ENCODE measurements at places on chromosomes 1 and 21.

DNA sequence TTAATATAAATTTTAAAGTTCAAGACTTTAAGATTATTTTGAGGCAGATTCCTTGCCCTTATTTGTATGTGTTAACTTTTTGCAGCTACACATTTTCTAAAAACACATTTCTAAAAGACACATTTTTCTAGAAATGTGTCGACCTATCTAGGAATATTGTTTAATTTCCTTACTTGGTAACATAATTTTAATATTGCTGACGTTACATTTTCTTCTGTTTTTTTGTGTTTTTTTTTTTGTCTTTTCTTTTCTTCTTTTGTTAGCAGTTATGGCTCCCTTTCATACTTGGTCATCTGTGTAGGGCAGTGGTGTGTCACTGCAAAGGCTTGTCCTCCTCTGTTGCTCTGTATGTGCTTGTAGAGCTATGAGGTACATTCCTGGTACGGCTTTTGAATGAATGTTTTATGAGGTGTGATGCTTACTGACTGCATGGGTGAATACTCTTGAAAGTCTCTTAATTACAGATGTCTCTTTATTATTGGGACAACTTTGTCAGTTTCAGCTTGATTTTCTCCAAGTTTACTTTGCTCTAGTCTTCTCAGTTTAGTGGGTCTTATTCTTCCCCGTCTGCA, 30.1 kb downstream of the LRRC8D start:
- DNase-seq, result no peak

DNA sequence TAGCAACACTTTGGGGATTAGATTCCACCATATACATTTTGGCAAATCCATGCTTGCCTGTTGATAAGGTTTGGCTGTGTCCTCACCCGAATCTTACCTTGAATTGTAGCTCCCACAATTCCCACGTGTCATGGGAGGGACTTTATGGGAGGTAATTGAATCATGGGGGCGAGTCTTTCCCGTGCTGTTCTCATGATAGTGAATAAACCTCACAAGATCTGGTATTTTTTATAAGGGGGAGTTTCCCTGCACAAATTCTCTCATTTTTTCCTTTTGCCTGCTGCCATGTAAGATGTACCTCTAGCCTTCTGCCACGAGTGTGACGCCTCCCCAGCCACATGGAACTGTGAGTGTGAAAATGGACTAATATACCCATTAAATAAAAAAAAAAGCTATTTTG, 265.3 kb downstream of the MRPL39 start:
- no peak for DNase-seq

- DNase-seq, result no peak
These were observed 182.0 kb downstream of the PLA2G4A start for GRCh38 chr1:187010571-187011309.

GRCh38 chr1:23188434-23188884, 19.8 kb upstream of the LUZP1 start:
- no peak for DNase-seq

DNA sequence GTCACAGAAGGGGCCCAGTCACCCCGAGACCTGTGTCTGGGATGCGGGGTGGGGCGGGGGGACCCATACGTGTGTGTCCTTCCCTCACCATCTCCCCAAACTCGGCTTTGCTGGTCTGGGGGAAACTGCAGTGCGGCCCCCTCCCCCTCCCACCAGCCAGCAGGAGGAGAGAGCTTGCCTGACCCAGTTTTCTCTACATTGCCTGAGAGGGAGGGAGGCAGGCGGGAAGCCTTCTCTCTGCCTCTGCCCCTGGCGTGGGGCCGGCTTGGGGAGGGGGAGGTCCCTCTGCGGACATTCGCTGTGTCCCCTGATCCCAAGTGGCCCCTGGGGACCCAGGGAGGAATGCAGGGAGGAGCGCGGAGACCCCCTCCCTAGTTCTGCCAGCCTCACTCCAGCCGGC, 3.9 kb downstream of the EPHA8 start:
- no peak for DNase-seq

GRCh38 chr1:174301295-174302077, 142.2 kb downstream of the RABGAP1L start:
- DNase-seq, result no peak

GRCh38 chr1:17675744-17676143, 79.4 kb upstream of the ACTL8 start:
- DNase-seq, result no peak

GRCh38 chr1:211885747-211886522, 55.4 kb upstream of the LPGAT1 start:
- no peak for DNase-seq

GRCh38 chr1:7432900-7433380, 338.2 kb upstream of the VAMP3 start:
- DNase-seq, result no peak

DNA sequence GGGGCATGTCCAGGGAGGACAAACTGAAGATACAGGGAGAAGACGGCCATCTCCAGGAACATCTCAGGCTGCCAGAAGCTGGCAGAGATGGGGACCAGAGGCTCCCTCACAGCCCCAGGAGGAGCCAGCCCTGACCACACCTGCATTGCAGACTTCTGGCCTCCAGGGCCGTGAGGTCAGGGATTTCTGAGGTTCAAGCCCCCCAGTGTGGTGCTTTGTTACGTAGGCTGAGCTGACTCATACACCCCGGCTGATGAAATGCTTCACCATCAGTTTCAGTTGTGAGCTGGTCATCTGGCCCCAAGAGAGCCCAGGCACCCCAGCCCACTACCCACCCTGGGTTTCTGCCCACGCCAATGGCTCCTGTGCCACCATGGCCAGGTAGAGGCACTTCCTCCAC, 106.4 kb downstream of the SIK1 start:
- no peak for DNase-seq

- DNase-seq, result no peak
These were observed 425.7 kb downstream of the SIPA1L2 start for GRCh38 chr1:232204269-232204668.

DNA sequence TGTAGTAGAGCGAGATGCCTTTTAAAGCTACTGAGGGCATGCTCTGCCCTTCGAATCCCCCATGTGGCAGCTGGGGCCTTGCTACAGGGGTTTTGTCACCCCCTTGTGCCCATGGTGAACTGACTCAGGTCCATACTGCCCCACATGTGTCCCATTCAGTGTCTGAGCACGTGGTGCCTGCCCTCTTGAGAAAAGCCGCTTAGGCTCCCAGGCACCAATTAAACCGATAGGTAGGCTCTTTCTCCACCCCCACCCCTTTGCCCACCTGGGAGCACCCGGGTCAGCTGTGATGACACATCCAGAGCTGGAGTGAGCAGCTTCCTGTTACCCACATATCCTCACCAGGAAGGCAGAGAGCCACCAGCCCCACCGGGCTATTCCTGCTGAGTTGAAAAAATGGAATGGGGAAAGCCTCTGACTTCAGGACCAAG, 30.5 kb downstream of the TMCC2 start:
- no peak for DNase-seq

GRCh38 chr1:24709791-24710441, 35.3 kb upstream of the CLIC4 start:
- no peak for DNase-seq

DNA sequence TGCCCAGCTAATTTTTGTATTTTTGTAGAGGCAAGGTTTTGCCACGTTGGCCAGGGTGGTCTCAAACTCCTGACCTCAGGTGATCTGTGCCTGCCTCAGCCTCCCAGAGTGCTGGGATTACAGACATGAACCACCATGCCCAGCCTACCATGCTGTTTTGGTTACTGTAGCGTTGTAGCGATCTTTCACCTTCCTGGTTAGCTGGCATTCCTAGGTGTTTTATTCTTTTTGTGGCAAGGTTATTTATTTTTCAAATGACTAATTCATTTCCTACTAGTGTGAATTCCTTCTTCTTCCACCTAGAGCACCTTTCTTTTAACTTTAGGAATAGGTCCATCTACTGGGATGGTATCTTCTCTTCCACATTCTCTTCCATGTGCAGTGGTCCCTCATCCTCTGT, 29.3 kb downstream of the TMEM200B start:
- DNase-seq, result no peak

DNA sequence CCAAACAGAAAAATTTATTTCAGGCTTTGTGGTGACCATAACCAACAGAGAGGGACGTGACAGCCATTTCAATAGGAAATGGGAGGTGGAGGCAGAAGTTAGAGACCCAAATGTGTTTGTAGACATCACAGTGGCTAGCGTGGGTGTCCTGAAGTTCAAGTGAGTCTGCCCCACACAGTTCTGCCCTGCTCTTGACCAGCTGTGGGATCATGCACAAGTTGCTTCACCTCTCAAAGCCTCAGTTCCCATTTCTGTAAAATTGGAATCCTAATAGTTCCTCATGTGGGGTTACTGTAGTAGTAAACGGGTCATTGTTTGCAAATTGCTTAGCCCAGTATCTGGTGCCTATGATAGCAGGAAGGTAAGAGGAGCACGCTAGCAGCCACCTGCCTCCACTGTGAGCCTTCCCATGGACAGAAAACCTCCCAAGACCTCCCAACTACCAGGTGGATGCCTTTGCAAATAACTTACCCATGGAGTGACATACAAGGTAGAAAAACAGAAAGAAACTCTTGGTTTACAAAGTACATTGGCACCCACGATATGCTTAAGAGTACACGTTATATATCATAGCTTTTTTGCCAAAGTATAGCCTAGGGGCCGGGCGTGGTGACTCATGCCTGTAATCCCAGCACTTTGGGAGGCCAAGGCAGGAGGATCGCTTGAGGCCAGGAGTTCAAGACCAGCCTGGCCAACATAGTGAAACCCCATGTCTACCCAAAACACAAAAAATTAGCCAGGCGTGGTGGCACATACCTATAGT, 29.1 kb downstream of the FHAD1 start:
- DNase-seq, result no peak

DNA sequence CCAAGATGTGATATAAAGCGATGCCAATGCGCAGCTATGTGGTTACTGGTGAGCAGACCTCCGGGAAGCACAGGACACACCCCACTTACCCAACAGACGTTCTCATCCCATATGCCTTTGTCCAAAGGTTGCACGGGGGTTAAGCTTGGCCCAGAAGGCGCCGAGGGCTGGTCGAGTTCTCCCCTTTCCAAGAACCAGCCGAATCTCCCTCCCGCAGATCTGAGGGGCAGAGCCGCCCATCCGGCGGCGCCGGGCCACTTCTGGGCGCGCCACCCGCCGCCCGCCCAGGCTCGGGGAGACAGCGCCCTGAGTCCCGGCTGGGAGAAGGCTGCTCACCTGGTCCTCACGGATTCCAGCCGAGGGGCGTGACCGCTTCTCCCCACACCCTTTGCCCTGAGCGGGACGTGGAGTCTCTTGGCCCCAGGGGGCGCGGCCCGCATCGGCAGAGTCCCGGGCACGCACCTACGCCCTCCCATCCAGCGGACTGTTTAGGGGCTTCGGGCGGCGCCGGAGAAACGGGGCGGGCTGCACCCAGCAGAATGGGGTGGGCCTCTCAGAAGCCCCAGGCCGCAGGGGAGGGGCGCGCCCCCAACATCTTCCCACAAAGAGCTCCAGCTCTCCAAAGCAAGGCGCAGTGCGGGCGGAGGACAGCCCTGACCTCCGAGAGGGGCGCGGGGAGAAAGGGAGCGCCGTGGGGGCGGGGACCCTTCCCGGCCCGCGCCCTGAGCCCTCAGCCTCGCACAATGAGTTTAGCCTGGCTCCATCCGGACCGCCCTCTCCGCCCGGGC, 615 bp downstream of the GPR161 start:
- no peak for DNase-seq

DNA sequence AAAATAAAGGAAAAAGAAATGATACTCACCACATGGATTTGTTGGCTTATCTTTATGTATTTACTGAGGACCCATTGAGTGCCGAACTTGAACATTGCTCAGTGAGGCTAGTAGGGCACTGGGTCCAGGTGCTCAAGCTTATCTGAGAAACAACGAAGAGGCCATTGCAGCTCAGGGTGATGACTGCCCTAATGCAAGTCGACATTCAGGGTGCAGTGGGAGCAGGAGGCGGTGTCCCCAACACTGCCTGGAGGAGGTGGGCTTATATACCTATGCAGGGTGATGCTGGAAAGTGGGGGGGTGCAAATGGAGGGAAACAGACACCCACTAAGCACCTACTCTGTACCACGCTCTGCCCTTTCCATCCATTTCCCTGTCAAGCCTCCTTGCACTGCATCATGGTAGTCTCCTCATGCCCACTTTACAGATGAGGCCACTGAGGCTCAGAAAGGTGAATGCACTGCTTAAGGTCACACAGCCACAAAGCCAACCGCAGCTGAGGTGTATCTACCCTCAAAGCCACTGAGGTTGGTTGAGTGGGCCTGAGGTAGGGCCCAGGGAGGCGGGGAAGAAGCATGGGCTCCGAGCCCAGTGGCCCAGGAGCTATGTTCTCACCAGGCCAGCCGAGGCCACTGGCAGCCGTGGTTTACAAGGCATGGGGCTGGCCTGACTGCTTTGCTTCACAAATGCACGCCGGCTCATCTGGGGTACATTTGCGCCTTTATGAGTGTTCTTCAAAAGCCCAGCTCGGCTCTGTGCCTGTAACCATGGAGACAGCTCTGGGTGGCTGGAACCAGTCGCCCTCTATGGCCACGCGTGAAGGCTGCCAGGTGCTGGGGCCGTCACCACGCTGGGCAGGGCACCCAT, 103.8 kb downstream of the EPHB2 start:
- no peak for DNase-seq

DNA sequence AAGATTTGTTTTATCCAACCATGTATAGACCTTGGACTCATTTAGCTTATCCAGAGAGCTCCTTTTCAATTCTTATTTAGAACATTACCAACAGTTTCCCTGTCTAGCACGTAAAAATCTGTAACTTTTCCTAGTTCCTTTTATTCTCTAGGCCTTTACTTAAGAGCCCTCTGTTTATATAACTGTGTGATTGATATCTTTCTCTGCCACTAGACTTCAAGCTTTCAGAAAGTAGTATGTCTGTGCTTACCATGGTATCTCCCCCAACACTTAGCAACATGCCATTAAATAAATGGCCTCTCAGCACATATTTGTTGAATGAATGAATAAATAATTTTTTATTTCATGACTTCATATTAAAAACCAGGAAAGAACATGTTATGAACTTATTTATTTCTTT, 209.4 kb downstream of the PTPRC start:
- no peak for DNase-seq

DNA sequence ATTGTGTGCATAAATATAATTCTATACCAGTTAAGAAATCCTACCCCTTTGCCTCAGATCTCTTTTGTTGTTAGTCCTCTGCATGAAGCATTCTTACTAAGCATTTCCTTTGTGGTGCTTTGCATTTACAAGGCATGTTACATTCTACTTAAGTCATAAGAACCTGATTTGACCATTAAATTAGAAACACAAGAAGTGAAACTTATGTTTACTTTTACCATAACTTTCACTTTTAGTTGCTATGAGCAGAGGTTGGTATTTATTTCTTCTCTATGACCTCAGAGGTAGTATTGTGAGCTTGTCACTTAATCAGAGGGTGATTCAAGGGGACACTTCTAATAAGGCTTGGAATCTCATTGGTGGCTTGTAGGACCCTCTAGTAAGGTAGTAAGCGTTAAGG, 9.0 kb downstream of the FAM20B start:
- no peak for DNase-seq

DNA sequence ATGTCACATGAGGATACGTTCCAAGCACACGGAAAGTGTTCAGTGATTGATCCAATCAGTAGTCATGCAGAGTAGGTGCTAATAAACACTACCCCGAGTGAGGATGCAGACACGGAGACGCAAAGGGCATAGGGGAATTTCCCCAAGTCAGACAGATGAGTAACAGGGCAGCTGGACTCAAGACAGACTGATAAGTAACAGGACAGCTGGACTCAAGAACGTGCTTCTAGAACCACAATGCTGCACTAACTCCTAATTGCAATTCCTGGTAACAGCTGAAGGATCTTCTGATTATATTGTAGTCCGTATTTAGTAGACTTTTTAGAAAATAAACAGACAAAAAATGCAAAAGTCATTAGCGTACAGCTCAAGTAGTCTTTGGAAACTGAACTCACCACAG, 1.9 kb upstream of the OR2T10 start:
- no peak for DNase-seq

- no peak for DNase-seq
These were observed 20.0 kb upstream of the ZNF326 start for GRCh38 chr1:89974696-89975470.

Measured in stimulated activated CD4-positive, alpha-beta T cell treated with anti-CD3 and anti-CD28 coated beads, TNF-alpha, amount 100 ng/mL, for 24 hours (primary cell).